ENCODE measurements at places on chromosomes 16 and 17.

DNA sequence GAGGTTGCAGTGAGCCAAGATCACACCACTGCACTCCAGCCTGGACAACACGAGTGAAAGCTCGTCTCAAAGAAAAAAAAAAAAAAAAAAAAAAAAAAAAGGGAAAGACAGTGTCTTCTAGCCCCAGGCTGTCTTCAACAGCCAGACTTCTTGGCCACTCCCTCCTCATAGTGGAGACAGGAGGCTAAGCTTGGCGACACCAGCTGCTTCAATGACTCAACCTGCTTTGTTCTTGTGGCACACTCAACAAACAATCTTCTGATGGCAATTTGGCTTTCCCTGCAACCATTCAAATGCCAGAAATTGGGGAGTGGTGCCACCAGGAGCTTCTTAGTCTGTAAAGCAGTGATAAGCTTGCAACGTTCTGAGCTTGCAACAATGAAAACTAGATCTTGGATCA, 290.4 kb upstream of the DYNLRB2 start:
- no peak for DNase-seq

- DNase-seq: no peak
Measured at GRCh38 chr16:70686376-70687101, 686 bp upstream of the MTSS2 start.

DNA sequence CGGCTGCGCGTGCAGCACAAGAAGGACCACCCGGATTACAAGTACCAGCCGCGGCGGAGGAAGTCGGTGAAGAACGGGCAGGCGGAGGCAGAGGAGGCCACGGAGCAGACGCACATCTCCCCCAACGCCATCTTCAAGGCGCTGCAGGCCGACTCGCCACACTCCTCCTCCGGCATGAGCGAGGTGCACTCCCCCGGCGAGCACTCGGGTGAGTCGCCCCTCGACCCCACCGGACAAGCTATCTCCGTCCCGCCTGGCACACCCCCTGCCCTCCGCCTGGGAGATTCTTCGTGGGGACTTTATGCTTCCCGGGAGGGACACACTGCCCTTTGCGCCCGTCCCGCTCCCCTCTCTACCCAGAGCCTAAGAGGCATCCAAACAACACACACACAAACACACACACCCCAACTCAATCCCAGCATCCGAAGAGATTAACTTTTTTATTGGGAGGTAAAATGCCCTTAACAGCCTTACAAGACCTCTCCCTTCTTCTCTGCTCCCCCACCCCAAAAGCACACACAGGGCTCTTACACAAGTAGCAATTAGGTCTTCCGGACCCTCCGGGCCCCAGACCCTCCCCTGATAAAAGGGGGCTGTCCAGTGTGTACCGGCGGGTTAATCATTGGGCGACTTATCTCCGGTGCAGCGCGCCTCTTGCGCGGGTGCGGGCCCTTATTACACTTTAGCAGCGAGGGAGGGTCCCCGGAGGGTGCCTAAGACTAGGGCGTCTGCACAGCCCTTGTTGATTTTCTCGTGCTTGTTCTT, 2.1 kb downstream of the SOX9 start:
- no peak for DNase-seq

- no peak for DNase-seq
Measured at GRCh38 chr17:60676758-60677307, 818 bp upstream of the BCAS3 start.

DNA sequence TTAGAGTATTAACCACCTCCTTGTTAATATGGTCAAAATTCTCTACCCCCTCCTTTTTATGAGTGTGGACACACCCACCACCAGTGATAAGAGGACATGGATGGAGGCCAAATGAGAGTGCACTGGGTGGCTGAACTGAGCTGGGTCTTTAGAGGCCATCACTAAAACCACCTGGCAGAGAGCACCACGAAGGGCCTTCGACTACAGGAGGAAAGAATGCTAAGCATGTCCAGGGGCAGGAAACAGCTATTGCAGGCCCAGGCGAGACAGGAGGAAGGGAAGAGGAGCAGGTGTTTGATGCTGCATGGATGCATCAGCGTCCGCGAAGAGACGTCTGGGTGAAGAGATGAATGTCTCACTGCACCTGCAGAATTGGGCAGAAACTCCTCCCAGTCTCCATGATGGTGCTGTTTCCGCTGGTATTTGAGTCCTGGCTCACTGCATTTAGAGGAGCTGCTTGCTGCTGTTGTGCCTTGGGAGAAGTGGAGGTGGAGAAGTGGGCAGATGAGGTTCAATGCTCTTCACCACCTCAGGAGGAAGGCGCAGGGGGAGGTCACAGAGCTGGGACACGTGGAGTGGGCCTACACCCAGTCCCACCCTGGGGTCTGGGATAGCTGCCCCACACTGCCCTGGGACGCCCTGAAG, 33.2 kb downstream of the SPHK1 start:
- DNase-seq: no peak

Measured in HAP-1 (cell line).